ENCODE measurements at places on chromosomes 11 and 22.
A peak's percentile ranks its signal among the peaks of the same experiment; 100 is the strongest.

GRCh38 chr11:128311742-128312719 lies 275.3 kb downstream of the ETS1 start:
- DNase-seq: no peak

DNA sequence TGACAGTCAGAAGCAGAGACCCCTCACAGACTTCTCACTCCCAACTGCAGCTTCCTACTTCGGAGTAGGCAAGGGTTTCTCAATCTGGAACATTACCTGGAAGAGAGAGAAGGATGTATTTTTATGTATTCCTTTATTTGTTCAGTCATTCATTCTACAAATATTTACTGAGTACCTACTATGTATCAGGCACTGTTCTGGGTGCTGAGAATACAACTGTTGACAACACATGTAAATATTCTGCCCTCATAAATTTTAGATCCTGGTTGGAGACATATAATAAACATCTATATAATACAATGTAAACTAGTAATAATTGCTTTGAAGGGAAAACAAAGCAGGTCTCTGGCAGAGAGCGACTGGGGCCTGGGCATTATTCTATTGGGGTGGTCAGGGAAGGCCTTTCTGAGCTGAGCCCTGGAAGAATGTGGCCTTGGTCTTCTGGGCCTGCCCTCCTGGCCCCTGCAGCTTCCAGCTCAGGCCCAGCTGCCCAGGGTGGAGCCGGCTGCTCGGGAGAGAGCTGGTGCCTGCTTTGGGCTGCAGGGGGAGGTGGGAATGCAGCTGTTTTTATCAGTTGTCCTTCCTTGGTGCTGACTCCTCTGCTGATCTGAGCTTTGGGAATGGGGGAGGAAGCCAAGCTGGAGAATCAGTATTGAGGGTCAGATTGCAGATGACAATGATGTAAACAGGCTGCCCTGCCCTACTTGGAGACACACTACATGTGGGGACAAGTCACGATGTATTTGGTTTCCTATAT lies 46.8 kb downstream of the PKNOX2 start:
- no peak for DNase-seq

- peak; percentile 94 for DNase-seq
Observed at GRCh38 chr11:123174196-123175183, 20.6 kb downstream of the CLMP start.

DNA sequence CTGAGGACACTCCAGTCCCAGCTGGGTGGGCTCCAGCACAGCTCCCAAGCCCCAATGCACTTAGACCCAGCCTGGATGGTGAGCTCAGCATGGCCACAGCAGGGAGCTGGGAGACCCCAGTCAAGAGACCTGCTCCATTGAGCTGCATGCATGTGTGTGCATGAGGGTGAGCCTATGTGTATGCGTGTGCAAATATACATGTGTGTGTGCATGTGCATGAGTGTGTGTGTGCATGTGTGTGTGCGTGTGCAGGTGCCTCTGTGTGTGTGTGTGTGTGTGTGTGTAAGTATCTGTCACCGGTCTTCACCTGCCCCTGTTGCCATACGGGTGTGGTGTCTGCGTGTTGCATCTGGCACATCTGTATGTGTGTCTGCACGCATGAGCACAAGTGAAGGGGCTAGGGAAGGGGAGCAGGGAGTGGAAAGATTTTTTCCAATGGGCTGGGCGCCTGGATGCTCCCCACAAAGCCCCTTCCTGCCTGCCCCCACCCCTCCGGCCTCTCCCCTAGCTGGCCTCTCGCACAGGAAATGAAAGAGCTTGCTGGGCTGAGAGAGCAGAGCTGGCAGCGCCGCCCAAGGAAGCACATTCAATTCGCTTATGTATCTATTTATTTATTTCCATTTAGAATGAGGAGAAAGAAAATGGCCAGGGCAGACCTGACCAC lies 4.1 kb downstream of the TSPAN32 start:
- DNase-seq: peak; percentile 29

GRCh38 chr11:71500601-71501021 lies 26.5 kb upstream of the KRTAP5-7 start:
- no peak for DNase-seq

- DNase-seq: no peak
Observed at GRCh38 chr22:24752088-24752623, 22.4 kb downstream of the PIWIL3 start.

- no peak for DNase-seq
Observed at GRCh38 chr11:119786431-119787073, 57.6 kb upstream of the NECTIN1 start.

GRCh38 chr22:44898236-44898635 lies 111.6 kb downstream of the PHF21B start:
- DNase-seq: no peak

GRCh38 chr22:35792506-35792905 lies 74.8 kb downstream of the APOL5 start:
- DNase-seq: no peak

GRCh38 chr22:35383679-35384071 lies 2.8 kb downstream of the HMOX1 start:
- DNase-seq: no peak

GRCh38 chr11:74377689-74378088 lies 20.5 kb downstream of the PGM2L1 start:
- DNase-seq: no peak

GRCh38 chr22:25078591-25078990 lies 121.1 kb upstream of the CRYBB3 start:
- no peak for DNase-seq

DNA sequence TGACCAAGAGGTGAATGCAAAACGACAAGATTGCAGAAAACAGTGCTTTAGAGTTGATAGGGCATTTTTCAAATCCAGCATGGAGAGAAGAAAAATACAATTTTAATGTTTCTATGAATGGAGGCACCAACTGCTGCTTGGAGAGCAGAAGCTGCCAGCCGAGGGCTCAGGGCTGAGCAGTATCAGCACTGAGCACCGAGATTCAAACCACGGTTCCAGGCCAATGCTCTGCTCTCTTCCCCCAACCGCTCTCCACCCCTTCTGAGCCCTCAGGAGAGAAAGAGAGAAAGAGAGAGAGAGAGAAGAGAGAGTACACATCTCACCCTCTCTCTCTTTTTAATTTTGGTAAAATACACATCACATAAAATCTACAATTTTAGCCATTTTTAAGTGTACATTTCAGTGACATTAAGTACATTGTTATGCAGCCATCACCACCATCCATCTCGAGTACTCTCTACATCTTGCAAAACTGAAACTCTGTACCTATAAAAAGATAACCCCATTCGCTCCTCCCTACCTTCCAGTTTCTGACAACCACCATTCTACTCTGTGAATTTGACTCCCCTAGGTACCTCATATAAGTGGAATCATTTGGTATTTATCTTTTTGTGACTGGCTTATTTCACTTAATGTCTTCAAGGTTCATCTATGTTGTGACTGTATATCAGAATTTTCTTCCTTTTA lies 333.3 kb downstream of the MIAT start:
- DNase-seq: no peak

GRCh38 chr11:91312541-91312940 lies 912.1 kb upstream of the FAT3 start:
- DNase-seq: no peak

- no peak for DNase-seq
Observed at GRCh38 chr11:77088236-77089003, 14.2 kb upstream of the OMP start.

DNA sequence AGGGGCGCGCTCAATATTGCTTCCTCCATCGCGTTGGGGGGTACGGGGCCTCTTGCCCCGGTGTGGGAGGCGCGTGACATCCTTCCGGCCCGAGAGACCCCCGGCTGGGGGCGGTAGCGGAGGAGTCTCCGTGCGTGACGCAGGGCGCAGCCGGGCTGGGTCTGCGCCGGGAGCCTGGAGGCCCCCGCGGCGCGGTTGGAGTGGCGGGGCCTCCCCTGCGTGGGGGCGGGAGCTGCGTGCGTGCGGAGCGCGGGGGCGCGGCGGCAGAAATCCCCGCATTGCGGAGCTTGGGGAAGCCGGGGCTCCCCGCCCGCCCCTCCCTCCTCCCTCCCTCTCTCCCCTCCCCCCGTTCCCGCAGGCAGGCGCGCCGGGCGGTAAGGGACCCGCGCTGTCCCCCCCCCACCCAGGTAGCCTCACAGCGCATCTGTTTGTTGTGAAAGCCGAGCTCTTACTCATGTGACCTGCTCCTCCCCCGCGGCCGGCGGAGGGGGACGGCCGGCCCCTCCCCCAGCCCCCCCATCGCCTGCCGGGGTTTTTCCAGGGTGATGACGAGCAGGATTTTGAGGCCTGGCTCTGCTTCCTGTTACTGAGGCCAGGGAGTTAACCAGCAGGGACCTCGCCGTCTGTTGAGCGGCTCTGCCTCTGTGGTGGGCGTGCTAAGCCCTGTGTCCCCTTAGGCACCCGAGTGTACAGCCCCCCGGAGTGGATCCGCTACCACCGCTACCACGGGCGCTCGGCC lies 1.6 kb downstream of the PIM3 start:
- peak; percentile 94 for DNase-seq

DNA sequence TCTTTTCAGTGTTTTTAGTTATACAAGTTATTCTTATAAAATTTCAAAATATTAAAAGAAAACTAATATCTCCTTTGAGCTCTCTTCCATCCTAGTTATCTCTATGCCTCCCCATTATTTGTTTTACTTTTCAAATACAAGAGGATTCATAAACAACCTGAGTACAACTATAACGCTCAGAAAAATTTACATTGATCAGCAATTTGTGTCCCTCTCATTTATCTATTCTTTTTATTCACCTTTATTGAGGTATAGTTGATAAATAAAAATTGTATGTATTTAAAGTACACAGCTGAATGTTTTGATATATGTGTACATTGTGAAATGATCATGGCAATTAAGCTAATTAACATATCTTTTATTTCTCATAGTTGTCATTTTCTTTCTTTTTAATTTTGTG lies 57.6 kb downstream of the GRIA4 start:
- no peak for DNase-seq

- peak; percentile 20 for DNase-seq
Observed at GRCh38 chr22:18042685-18043084, 18.3 kb upstream of the MICAL3 start.

- DNase-seq: no peak
Observed at GRCh38 chr11:117877120-117877784, 794 bp upstream of the FXYD6 start.

DNA sequence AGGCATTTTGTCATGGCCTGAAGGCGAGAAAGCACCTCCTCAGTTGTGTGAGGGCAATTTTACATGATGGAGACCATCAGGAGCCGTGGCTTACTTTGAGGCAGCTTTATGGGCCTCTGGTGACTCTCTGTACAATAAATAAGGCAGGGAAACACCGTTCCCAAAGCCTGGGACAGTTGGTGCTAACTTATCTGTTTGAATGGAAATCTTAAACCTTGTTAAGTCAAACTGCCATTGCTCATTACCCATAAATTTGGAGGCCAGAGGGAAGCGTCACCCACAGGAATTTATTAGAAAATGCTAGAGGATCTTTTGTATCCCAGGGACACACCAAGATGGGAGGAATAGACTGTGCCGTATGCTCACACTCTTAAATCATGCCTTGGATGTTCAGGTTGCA lies 1156.9 kb downstream of the BRD1 start:
- no peak for DNase-seq

- peak; percentile 42 for DNase-seq
Observed at GRCh38 chr11:132475026-132475425, 1057.3 kb downstream of the OPCML start.

- peak; percentile 26 for DNase-seq
Observed at GRCh38 chr11:3947061-3947460, 91.6 kb downstream of the STIM1 start.

DNA sequence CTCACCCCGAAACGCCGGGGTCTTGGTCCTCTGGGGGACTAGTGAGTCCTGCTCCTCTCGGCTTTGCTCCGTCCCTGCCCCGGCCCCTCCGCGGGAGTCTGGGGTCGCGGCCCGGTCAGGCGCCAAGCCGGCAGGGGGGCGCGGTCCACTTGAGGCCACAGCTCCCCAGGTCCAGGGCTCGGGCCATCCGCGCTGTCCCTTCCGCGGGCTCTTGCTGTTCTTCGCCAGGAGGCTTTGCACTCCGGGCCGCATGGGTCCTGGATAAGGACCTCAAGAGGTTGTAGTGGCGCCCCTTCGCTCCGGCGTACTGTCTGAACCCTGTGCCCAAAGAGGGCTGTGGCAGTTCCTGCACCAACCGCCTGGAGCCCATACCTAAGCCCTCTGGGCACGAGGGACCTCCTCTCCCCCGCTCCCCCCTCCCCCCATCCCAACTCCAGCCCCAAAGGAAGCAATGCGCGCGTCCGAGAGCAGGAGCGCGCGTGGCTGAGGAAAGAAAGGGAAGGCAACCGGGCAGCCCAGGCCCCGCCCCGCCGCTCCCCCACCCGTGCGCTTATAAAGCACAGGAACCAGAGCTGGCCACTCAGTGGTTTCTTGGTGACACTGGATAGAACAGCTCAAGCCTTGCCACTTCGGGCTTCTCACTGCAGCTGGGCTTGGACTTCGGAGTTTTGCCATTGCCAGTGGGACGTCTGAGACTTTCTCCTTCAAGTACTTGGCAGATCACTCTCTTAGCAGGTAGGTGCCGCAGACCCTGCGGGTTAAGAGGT lies at the start of gene ADM:
TSS of gene ADM (plus strand) at position 579 of the 767 bp plus-strand sequence. CDS start 628 bp downstream, outside the sequence.
- peak; percentile 94 for DNase-seq

DNA sequence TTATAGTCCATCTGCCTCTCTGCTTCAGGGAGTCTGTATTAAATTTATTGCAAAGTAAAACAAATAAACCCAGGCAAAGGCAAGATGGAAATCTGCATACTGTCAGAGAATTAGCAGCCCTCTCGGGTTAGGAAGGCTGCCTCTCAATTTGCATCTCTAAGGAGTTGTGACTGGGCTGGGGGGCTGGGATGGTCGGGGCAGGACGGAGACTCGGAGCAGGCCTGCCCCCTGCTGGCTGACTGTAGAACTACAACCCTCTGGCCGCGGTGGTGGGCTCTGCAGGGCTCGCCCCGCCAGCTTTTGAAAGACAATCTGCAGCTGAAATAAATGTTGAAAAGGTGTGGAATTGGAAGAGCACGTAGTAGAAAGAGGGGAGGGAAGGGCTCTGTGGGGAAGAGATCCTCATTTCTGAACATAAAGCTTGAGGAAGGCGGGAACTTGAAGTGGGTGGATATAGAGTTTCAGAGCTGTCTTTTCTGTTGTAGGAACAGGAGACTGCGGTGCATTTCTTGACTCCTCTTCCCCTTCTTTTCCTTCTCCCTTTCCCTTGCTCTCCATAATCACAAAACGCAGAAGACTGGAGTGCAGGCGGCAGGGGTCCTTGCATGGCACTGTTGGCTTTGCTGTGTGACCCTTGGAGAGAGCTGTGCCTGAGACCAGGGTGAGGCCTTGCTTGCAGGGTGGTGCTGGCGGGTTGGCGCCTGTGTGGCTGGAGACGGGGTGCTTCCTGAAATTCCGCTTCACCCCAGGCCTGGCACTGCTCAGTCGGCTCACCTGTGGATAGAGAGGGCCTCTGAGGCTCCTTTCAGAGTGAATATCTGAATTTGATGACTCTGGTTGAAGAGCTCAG lies 22.6 kb upstream of the PKNOX2 start:
- peak; percentile 56 for DNase-seq

GRCh38 chr11:119572481-119573424 lies 149.8 kb upstream of the THY1 start:
- DNase-seq: no peak

DNA sequence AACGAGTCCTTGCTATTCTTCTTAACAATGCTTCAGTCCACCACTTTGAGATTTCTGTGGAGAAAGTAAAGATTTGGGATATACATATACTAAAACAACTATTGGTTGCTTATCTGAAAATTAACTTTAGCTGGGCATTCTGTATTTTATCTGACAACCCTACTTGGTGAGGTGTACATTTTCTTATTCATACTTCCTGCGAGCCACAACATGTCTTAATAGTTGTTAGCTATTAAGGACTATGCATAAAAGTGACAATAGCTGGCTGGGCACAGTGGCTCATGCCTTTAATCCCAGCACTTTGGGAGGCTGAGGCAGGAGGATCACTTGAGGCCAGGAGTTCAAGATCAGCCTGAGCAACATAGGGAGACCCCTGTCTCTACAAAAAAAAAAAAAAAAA lies 28.0 kb upstream of the TMA7B start:
- DNase-seq: no peak

Data from ELR (cell line).